OCI-LY7 (cell line): ENCODE measurements at places on chromosomes 7 and 10. TPM values are rescaled to one million over a fixed set of nuclear protein-coding genes. Genes with fewer than 3 reads are reported as not detected.

GRCh38 chr7:33965183-33965744, 59.9 kb downstream of the BMPER start:
- no peak for DNase-seq

DNA sequence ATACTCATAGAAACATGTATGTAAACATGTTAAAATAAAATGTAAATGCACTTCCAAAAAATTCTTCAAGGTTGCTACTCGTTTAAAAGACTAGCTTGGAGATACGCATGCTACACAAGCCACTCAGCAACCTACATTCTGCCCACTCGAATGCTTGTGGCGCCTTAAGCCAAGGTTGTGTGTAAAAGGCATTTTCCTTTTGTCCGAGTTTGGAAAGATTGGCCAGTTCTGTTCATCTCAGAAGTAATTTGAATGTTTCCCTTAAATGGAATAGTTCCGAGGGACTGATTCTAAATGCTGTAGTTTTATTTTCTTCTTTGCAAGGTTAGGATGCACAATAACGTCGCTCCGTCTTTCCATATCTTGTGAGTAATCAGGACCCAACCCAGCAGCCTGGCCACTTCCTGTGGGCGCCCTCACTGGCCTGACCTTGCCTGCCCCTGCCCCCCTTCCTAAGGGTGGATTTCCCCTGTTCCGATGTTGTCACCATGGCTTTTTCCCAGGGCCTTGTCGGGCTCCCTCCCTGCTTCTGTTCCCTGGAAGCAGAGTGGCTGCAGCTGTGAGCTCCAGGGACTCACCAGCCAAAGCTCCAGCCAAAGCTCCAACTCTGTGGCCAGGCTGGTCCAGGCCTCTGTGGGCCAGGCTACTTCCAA, 70.6 kb downstream of the PTPRE start:
- no peak for DNase-seq

- DNase-seq, result no peak
These were observed 655.4 kb upstream of the MKI67 start for GRCh38 chr10:128781637-128782036.

GRCh38 chr7:150400788-150401423, 21.8 kb downstream of the ZNF775 start:
- DNase-seq, result no peak

The COX15 gene
- 50.3 and 55.2 TPM in 2 replicates for total RNA-seq

The CLCN1 gene
- not detected in 2 replicates for total RNA-seq

The OPN1SW gene
- total RNA-seq, result not detected in 2 replicates

The PAXIP1 gene
- total RNA-seq, result 33.0 and 36.3 TPM in 2 replicates

The ACSM6 gene
- not detected in 2 replicates for total RNA-seq

The OLAH gene
- total RNA-seq, result not detected in 2 replicates
